ENCODE measurements at places on chromosomes 3 and 15.

DNA sequence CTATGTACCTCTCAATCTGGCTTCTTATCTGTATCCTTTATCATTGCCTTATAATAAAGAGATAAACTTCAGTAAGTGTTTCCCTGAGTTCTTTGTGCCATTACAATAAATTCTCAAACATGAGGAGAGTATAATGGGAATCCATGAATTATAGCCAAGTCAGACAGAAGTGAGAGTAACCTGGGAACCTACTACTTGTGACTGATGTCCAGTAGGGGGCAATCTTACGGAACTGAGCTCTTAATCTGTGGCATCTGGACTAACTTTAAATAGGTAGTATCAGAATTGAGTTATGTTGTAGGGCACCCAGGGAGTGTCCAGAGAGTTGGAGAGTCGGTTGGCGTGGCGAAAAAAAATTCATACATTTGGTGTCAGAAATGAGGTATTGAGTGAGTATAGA, 542.6 kb downstream of the ZBBX start:
- peak; percentile 18 for DNase-seq

- DNase-seq: no peak
These were observed 791.3 kb upstream of the LMCD1 start for GRCh38 chr3:7710284-7710683.

DNA sequence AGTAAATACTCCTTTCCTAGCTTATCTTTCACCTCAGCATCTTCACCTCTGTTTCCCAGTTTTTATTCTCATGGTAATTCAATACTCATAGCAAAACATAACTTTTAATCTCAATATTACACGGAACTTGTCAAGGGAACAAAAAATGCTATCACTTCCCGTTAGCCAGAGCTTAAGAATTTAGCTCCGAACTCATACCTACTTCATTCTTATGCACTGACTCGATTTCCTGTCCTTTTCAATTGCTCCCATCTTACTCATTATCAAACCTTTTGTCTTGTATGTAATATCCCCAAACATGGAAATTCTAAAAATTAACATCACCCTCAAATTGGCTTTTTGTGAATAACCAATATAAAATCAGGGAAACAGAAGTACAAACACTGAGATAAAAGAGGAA, 28.2 kb downstream of the MYEF2 start:
- no peak for DNase-seq

DNA sequence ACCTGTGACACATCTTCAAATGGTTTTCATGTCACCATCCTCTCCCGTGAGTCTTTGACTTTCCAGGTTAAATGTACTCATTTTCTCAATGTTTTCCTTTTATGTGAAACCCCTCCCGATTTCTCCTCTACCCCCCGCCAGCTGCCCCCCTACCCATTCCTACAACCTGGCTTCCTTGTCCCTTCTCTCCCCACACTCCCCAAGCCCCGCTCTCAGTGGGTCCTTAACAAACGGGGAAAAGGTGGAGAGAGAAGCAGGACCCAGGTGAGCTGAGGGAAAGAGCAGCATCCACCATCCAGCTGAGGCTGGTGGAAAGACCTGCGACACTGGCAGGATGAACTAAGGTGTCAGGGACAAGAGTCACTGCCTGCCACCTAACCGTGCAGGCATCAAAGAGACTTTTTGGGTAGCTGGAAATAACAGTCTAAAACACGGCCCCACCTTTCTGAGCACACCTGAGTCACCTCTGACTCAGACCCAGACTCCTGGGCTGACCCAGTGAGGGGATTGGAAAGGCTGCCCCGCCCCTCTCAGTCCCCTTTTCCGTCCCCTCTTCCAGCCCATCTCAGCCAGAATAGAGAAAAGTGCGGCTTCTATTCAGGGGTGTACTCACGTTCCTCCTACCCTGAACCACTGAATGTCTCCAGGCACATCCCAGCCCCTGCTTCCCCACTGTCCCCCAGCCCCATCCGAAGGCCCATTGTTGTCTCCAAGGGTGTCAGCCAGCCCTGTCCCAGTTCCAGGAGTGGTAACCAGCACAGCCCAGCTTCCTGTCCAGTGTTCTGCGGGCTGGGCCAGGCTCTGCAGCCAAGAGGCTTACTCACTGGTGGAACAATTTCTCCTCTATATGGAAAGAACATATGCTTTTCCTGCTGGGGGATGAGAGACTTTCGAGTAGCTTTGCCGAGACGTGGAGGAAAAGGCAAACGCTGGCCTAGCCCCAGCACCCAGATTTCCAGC, 20.4 kb downstream of the ISG20 start:
- peak; percentile 84 for DNase-seq

DNA sequence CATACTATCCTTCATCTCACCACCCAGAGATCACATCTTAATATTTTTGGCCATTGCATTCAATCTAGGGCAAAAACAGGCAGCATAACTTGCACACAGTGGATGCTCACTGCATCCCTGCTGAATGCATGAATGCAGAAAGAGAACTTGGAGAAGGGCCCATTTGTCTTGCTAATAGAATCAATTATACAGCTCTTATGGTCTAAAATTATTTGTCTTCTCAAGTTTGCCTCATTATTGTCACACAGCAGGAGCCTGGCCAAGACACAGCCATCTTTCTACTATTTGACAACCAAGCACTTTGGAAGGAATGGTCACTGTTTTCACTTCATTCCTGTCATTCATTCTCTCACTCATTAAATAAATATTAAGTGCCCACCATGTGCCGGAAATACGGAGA, 1.2 kb upstream of the ARHGEF26 start:
- no peak for DNase-seq

GRCh38 chr3:11799791-11800190, 46.9 kb downstream of the TAMM41 start:
- no peak for DNase-seq

DNA sequence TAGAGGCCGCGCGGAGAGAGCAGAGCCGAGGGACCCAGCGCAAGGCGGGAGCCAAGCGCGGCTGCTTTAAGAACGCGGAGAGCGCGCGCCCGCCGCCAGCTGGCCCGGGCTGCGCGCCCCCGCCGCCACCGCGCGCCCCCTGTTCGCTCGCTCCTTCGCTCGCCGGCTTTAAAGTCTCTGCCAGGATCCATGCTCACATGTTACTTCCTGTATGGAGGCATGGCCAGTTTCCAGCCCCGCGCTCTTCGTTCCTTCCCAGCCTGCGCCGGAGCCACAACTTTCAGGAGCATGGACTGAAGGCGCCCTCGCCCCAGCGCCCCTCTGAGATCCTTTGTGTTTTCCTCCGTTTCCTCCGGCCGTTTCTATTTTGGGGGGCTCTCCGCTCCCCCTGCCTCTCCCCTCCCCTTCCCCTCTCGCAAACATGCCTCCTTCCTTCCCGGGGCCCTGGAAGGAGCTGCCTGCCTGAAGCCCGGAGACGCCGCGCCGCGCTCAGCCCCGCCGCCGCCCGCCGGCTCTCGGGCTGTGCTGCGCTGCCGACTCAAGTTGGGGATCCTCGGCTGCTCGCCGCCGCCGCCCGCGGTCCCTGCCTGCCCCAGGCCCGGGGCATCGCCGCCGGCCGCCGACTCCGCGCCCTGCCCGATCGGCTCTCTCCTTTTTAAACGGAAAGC, at the start of gene PTPRG:
TSS of gene PTPRG (plus strand) at position 198 of the 668 bp plus-strand sequence. CDS start 717 bp downstream, outside the sequence.
- peak; percentile 88 for DNase-seq

DNA sequence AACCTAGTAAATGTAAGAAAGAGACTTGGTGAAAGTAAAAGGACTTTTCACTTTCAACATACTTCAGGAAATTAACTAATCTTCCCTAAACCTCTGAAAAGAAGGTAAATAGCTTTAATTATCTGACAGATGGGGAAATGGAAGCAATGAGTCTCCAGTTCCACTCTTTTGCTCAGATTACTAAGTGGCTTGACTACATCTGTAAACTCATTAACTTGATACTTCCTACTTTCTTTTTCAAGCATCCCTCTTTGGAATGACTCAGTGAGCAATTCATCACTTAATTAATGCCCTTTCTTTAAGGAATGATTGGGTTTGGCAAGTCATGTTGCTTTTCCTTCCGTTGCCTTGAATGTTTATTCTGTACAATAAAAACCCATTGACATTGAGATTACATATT, 234.2 kb downstream of the GRM7 start:
- DNase-seq: no peak

DNA sequence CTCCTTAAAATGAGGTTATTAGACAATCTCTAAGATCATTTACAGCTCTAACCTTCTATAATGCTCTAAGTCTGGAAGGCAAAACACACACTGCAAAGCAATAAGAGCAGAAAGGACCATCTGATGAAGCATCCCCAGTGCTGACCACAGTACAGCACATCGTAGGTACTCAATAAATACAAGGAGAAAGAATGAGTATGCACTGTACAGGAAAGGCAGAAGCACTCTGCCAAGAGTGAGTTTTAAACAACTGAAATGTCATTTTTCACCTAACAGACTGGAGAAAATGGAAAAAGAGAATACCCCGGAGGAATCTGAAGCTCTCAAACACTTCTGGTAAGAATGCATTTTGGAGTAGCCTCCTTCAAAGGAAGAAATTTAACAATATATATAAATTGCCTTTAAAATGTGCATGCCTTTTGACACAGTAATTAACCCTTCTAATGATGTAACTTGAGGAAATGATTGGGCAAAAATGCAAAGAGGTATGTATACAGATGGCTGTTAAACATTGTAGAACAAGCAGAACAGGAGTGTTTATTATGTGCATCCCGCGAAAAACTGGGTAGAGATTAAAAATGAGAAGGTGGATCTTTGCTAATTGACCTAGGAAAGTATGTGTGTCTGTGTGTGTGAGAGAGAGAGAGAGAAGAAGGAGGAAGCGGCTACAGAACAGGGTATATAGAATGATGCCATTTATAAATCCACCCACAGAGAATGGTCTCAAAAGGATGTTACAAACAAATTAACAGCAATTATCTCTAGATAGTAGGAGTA, 8.0 kb upstream of the OXTR start:
- no peak for DNase-seq

DNA sequence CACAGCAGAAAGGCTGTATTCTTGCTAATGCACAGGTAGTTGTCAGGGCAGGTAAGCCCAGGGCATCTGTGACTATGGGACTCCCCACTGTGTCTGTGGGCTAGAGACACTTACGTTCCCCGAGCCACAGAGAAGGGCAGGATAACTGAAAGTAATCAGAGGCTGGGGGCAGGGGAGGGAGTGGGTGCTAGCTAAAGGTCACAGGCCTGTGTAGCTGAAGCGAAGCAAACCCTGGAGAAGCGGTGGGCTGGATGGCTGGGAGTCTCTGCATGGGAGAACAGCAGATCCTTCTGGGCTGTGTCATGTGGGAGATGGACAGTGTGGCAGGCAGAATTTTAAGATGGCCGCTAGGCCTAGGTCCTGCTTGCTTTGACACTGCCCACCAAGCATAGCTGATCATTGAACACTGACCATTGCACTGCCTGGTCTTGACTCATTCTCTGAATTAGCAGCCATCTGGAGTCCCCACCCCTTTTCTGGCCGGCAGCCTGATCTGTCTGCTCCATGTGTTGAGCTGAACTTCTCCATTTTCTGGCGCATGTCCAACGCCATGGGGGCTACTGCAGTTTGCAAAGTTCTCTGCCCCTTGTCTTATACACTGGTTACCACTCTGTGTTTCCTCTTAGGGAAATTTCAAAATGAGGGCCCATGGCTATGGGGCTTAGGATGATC, 110.0 kb downstream of the DGKG start:
- no peak for DNase-seq

- DNase-seq: no peak
These were observed 52.4 kb downstream of the COPS2 start for GRCh38 chr15:49103002-49103401.

DNA sequence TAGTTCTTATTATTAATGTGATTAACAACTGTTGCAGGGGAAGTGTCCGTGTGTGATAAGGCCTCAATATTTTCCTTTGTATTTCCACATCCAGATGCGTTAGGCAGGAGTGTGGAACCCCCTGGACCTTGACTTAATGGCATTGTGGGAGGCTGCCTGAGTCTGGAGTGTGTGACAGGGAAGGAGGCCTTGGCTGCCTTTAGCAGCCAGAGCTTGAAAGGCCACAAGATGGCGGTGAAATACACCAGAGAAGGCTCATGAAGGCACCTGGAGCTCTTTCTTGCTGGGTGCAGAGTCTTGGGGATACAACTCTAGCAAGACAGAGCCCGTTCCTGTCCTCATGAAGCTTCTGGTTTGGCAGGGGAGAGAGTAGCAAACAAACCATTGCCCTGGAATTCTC, 36.9 kb downstream of the POLR2M start:
- DNase-seq: no peak

Measured in COLO829 (cell line).